ENCODE measurements at places on chromosomes 5 and 9.

DNA sequence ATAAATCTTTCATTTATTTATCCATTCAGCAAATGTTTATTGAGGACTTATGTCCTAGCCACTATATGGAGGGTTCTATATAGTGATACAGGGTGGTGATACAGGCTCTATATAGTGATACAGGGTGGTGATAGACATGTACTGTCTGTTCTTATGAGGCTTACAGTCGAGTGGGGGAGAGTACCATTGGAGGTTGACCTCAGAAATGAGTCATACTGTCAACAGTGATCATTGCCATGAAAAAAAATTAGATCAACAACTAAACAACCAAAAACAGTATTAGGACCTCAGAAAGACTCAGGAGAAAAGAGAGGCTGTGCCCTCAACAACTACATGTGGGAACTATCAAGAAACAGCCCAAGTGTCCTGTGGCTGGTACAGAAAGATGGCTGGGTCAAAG, 22.0 kb downstream of the PAPPA start:
- DNase-seq = no peak

DNA sequence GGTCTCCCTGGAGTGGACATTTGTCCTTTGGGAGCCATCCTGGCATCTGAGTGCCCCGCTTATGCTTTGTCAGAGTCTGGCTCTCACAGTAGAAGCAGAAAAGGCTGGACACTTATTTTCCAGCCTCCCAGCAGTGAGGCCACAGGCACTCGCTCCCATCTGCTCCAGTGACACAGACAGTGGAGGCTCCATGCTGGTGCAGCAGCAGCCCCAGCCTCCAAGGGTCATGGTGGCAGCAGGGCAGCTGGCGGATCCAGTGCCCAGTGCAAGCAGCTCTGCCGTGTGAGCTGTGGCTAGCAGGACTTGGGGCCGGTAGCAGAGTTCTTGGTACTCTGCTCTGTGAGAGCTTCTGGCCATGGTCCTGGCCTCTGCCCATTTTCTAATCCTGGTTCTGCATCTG, 157.3 kb upstream of the ALDH1B1 start:
- no peak for DNase-seq

DNA sequence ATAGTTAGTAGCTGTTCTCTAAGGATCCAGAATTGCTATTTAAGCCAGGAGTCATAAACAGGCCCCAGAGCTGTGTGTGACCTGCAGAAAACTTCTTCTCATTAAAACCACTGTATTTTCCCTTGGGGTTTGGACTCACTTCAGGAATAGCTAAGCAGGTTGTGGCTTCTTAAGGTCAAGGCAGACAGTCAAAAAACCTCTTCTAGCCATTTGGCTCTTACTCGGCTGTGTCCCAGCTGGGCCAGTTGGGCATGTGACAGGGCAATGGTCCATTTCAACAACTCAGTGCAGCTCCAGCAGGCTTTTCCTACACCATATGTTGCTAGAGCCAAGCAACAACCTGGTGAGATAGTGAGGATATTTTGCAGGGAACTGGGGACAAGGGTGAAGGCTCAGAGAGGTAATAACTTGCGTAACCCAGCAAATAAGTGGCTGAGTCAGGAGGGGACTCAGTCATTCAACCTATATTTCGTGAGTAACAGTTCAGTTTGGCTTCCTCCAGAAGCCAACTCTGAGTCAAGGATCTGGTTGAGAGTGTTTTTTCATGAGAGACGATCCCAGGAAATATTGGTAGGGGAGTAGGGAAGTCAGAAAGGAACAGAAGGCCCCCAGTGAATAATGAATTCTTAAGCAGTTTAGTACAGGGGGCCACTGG, 115.4 kb upstream of the PPP2R2B start:
- DNase-seq = no peak

DNA sequence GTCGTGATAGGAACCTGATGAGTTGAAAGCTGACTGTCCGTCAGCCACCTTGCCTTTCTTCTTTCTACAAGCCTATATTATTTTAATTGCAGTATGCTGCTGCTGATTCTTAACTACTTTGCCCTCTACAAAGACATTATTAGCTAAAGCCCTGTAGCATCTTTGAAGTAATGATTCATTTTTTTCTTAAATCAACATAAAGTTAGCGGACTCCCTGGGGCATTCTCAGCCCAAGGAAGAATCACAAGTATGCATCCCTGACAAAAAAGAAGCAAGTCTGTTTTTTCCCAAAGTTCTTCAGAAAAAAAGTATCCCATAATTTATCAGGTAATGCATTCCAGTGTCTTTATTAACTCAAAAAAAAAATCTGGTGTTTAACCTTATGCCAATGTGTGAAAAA, 69.5 kb upstream of the TAS2R1 start:
- DNase-seq = no peak

GRCh38 chr9:96751815-96752214, 26.1 kb downstream of the ZNF510 start:
- DNase-seq = no peak

DNA sequence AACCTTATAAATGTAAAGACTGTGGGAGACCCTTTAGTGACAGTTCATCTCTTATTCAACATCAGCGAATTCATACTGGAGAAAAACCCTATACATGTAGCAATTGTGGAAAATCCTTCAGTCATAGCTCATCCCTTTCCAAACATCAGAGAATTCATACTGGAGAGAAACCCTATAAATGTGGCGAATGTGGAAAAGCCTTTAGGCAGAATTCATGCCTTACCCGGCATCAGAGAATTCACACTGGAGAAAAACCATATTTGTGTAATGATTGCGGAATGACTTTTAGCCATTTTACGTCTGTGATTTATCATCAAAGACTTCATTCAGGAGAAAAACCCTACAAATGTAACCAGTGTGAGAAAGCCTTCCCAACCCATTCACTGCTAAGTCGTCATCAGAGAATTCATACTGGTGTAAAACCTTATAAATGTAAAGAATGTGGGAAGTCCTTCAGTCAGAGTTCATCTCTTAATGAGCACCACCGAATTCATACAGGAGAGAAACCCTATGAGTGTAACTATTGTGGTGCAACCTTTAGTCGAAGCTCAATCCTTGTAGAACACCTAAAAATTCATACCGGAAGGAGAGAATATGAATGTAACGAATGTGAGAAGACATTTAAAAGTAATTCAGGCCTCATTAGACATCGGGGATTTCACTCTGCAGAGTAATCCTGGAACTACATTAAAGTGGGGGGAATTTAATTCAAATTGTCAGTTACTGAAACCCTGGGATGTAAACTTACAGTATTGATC, 17.7 kb downstream of the ZNF483 start:
- no peak for DNase-seq

DNA sequence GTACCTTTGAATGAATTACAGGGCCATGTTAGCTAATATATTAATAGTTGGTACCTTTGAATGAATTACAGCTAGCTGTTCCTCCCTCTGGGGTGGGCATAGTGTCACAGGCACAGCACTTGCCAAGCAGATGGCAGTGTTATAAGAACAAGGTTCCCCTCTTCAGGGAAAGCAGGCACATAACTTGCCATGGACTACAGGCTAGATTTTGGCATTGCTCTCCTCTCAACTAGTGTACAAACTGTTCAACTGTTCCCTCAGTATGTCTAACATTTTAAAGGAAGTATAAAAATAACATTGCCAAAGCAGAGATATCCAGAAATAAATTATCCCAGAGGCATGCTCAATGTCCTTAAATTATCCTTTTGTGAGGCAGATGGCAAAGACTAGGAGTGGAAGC, 33.7 kb downstream of the ABITRAM start:
- no peak for DNase-seq

- no peak for DNase-seq
These were observed 4.9 kb upstream of the HRH2 start for GRCh38 chr5:175652741-175653663.

GRCh38 chr9:137435381-137435891, 5.7 kb downstream of the ENTPD8 start:
- DNase-seq = no peak

Measured in fibroblast of skin of left biceps (primary cell).